H7 (cell line): ENCODE measurements at places on chromosomes 13 and 19.

GRCh38 chr13:42078128-42078808 lies 29.8 kb downstream of the DGKH start:
- peak; percentile 16 for DNase-seq

DNA sequence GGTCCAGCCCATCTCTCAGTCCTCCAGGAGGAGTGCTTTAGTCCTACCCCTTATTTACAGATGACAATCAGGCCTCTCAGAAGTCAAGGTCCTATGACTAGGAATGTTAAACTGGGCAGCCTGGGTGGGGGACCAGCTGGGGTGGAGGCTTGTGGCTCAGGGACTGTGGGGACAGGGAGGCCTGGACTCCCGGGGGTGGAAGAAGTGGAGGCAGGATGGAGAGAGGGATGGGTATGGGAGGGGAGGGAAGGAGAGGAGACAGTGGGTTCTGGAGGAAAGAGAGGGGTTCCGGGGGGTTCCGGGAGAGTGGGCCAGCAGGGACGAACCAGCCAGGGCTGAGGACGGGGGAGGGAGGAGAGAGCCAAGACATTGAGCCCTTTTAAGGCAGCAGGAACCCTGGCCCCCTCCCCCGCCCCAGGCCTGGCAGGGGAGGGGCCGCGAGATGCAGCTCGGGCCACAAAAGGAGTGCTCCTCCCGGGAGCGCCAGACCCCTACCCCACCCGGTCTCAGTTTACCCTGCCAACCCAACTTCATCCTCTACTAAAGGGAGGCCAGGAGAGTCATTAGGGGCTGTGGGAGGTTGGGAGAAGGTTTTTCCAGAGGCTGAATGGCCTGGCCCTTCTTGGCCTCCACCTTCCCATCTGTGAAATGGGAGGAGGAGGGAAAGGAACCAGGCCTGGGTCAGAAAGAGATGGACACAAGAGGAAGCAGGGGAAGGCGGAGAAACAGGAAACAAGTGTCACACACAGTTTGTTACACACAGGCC lies 1.7 kb downstream of the DMPK start:
- peak; percentile 82 for DNase-seq

GRCh38 chr19:10417541-10418234 lies 2.6 kb upstream of the PDE4A start:
- DNase-seq, result peak; percentile 85

DNA sequence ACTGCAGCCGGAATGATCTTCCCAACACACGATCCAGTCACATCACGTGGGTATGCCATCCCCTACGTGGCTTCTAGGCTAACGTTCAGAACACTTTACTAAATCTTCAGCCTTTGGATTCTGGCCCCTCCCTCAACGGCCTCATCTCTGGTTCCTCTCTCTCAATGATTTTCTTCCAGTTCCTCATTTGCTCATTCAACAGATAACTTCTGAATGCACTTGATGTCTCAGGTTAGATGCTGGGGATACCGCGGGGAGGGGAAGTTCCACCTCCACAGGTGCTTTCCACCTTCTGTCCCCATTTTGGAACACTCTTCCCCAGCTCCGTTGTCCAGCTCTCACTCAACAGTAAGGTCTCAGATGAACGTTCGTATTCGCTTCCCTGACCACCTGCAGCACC lies 66.1 kb downstream of the ATP7B start:
- no peak for DNase-seq

DNA sequence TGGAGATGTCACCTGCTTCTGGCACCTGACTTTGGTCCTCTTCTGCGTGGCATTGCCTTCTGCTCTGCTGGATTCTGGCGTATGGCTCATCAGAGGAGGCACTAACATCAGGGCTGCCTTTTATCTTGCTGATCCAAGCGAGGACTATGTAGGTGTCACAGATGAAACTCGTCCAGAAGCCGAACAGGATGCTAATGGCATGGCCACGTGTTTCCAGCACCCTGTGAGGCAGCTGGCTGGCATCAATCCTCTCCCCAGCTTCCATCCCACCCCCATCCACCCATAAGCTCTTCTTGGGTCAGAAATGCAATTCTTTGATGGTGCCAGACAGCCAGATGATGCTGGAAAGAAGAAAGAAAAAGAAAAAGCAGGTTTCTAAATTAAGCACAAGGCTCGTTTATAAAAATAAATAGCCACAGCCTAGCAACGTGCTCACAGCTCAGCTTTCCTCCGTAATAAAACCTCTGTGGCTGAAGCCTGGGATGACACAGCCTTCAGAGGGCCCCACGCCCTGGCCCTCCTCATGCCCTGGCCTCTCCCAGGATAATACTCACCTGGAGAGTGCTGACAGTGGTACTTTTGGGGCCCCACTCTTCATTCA lies 212.9 kb upstream of the SERP2 start:
- no peak for DNase-seq

DNA sequence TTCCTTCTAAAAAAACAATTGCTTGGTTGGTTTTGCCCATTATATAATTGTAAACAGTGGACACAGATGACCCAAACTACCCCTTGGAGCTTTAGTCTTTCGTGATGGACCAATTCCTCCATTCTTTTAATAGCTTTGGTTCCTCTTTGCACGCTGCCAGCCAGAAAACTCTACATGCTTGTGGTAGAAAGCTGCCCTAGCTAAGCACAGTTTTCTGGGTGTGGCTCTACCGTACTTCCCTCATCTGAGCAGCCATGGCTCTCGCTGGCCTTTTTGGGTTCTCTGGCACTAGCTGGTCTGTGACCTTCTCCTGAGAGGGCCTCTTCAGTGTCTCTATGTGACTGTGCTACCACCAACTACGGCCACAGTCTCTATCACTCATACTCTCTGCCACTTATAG lies 29.9 kb upstream of the CEBPA start:
- DNase-seq, result no peak

DNA sequence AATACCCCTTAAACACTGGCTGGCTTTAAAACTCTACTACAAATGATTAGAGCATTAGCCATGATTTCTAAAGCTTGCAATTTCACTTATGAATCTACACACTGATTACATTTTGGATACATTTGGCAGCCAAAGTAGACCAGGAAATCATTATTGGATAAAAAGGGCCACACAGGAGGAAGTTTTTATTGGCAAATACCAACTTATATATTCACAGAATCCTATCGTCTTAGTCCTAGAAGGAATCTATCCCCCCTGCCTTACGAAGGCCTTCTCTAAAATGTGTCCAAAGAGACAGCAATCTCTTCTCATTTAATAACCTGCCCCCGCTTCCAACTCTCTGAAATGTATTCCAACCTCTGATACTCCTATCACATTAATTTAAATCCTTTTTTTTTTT lies 52.5 kb downstream of the KLF5 start:
- no peak for DNase-seq

- DNase-seq, result no peak
Measured at GRCh38 chr13:71169180-71169579, 697.8 kb downstream of the DACH1 start.

DNA sequence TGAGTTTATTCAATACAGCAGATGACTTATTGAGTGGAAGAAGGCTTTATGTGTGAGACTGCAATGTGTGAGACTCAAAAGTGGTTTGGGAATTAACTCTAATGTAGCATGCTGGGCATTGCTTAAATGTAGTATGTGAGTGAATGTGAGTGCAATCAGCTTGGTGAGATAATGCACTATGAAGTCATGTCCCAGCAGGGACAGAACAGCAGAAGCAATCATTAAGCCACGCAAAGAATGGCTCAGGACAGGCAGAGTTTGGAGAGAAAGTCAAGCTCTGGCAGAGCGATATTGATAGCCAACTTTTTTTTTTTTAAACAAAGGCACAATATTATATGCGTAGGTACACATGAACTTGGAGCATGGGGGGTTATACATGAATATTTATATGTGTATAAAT lies 597.7 kb downstream of the GPC6 start:
- no peak for DNase-seq

GRCh38 chr13:76470991-76471390 lies 415.2 kb downstream of the KCTD12 start:
- no peak for DNase-seq

- peak; percentile 91 for DNase-seq
Measured at GRCh38 chr19:4976401-4977298, 7.7 kb downstream of the KDM4B start.

- DNase-seq, result no peak
Measured at GRCh38 chr13:97537110-97537509, 103.1 kb downstream of the RAP2A start.

DNA sequence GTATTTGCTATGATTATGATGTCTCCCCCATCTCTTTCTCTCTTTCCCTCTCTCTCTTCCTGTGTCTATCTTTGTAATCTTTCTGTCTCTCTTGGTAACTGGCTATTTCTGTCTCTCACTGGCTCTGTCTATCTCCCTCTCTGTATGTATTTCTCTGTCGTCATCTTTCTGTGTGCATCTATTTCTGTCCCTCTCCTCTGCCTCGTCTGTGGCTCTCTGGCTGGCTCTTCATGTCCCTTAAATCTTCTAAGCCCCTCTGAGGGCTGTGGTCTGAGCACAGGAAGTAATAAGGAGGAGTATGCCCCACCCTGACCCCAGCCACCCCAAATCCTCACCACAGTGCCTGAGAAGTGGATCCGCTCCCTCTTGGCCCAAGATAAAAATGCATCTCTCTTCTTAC lies 104.4 kb downstream of the DNAJC15 start:
- DNase-seq, result no peak

GRCh38 chr13:32126278-32126677 lies 94.7 kb downstream of the FRY start:
- no peak for DNase-seq

- DNase-seq, result no peak
Measured at GRCh38 chr13:37039896-37040295, 19.6 kb downstream of the SUPT20H start.

DNA sequence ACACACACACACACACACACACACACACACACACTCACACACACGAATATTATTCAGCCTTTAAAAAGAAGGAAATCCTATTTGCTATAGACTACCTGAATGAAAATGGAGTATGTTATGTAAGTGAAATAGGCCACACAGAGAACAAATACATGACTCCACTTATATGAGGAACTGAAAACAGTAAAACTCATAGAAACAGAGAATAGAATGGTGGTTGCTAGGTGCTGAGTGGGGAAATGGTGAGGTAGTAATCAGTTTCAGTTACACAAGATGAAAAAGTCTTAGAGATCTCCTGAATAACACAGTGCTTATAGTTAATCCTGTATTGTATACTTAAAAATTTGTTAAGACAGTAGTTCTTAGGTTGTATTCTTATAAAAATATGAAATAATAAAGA lies 8.2 kb downstream of the ZNF677 start:
- DNase-seq, result no peak

DNA sequence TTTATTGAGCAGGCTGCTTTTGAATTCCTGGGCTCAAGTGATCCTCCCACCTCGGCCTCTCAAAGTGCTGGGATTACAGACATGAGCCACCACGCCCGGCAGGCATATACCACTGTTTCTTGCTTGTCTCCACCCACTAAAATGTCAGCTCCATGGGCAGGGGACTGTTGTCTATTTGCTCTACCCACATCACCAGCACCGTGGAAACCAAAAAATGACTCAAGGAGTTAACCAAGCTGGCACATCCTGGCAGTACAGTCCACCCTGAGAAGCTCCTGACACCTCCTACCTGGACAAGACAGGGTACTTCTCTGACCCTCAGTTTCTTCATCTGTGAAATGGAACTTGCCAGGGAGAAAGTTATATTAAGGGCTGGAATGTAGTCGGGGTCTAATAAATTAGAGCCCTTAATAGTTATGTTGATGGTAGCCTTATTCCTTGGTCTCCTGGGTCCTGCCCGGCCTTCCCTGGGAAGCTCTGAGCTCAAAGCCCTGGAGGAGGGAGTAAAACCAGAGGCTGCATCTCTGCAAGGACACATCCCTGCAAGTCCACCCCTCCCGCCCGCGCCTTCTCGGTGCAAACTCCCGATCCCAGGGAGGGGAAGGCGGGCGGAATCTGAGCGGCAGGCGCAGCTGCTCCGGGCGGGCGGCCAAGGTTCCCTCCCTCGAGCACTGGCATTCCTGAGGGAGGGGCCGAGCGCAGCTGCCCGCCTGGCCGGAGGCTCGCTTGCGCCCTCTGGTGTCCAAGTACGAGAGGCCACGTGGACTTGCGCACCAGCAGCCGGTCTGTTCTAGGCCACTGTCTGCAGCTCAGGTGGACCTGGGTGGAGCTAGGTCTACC lies 14.1 kb downstream of the RDH8 start:
- DNase-seq, result peak; percentile 99

DNA sequence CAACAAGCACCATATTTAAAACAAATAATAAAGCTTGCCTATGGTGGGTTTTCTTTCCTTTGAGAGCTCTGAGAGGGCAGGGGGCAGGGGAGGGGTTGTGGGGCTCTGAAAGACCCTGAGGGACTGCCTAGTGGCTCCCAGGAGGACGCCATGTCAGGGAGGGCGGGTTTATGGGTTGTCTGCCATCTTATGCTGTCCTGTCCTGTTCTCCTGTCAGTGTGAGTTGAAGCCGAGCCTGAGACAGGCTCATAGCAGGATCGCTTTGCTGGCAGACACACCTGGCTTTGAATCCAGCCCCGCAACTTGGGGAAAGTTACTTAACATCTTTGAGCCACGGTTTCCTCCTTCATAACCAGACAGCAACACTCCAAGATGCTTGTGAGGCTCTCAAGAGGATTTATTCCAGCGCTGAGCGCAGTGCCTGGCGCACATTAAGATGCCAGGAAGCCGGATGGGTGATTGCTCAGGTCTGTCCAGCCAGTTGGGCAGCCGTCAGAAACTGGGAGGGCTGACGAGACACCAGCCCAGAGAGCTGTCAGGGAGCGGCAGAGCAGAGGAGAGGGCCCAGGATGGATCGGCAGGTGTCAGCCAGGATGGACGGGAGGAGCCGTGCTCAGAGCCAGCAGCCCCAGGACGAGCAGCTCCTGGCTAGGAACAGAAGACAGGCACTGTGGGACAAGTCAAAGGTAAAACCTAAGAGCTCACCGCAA lies 36.8 kb upstream of the C1QTNF9 start:
- no peak for DNase-seq

- DNase-seq, result no peak
Measured at GRCh38 chr13:40336228-40337221, 329.9 kb downstream of the FOXO1 start.

DNA sequence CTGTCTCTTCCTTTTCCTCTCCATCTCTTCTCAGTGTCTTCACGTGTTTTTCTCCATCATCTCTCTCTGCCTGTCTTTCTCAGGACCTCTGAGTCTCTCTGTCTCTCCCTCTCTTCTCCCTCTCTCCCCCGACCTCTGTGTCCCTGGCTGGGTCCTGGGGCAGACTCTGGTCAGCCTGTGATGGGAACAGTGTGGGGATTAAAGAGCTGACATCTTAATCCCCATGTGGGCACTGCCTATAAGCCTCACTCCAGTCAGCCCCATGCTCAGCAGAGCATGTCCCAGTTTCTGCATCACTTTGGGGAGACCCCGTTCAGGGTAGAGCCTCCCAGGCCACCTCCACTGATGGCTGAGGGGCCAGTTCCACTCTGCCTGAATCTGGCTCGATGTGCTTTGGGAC lies 16.2 kb downstream of the EGLN2 start:
- DNase-seq, result peak; percentile 6

DNA sequence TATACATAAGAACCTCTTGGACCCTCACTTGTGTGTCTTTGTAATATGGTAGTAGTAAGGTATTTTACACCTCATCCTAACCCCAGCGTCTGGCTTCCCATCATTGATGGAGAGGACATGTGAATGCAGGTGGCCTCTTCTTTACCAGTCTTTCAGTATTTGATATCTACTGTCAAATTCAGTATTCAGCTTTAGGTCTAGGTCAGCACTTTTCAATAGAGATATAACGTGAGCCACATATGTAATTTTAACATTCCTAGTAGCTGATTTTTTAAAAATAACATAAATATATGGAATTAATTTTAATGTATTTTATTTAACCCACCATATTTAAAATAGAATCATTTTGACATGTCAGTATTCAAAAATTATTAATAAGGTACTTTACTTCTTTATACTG lies 2.9 kb downstream of the RAP2A start:
- no peak for DNase-seq
